ENCODE measurements at places on chromosomes 7 and 10.
A peak's percentile ranks its signal among the peaks of the same experiment; 100 is the strongest.

GRCh38 chr7:122622682-122623081 is 76.2 kb downstream of the RNF133 start:
- no peaks in the 10 kb centered on the region for H3K36me3 ChIP-seq
- no peak for DNase-seq
- H3K27ac ChIP-seq: no peak overlapping the region
- H3K4me3 ChIP-seq: no peak overlapping the region
- H3K4me1 ChIP-seq: no peaks in the 10 kb centered on the region
- H3K27me3 ChIP-seq: no peaks in the 10 kb centered on the region

DNA sequence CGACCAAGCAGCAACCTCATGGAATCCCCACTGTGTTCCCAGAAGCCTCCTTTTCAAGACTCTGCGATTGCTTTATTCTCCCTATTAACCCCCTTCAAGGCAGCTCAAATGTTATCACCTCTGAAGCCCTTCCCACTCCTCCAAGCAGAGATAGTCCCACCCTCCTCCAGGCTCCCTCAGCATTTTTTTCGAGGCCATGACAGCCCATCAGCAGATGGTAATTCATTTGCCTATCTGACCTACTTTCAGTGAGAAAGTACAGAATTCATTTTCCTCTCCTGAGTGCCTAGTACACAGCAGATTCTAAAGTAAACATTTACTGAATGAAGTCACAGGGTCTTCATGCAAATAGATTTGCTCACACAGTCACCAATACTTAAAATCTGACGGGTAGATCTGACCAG is 47.8 kb downstream of the HERPUD2 start:
- peaks cover 20% of the 10 kb centered on the region for H3K36me3 ChIP-seq
- H3K4me1 ChIP-seq: peaks cover 32% of the 10 kb centered on the region
- no peak overlapping the region for H3K27ac ChIP-seq
- no peak for DNase-seq

- no peaks in the 10 kb centered on the region for H3K36me3 ChIP-seq
- no peak for DNase-seq
- H3K4me1 ChIP-seq: no peaks in the 10 kb centered on the region
- no peaks in the 10 kb centered on the region for H3K27me3 ChIP-seq
- no peak overlapping the region for H3K27ac ChIP-seq
- no peak overlapping the region for H3K4me3 ChIP-seq
Measured at GRCh38 chr10:18500576-18500975, 150.8 kb downstream of the NSUN6 start.

GRCh38 chr10:109964318-109964717 is 41.0 kb upstream of the XPNPEP1 start:
- no peaks in the 10 kb centered on the region for H3K27me3 ChIP-seq
- H3K36me3 ChIP-seq: no peaks in the 10 kb centered on the region
- H3K4me1 ChIP-seq: no peaks in the 10 kb centered on the region
- no peak overlapping the region for H3K27ac ChIP-seq

DNA sequence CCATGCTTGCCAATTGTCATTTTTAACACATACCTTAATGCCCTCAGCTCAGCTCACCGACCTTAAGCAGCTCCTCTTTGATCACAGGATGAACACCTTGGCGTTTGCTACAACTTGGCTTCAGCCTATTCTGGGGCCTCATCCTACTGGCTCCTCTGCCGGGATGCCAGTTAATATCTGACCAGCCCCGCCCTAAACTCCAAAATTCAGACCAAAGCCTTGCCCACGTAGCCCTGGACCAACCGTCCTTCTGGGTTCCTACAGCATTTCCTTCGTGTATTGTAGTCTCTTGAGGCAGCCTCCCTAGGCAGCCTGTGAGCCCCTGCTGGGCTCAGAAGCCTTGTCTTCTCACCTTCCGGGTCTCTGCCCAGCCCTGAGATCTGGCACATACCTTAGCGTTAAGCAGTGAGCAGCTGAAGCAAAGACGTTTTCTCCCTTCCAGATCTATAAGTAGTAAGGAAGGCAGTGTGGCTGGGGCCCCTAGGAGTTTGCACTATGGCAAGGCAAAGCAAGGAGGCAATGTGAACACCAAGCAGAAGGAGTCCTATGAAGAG is 836 bp downstream of the ENO4 start:
- H3K4me3 ChIP-seq: peak overlapping the region; percentile 50
- no peak overlapping the region for H3K27ac ChIP-seq
- peaks cover 9% of the 10 kb centered on the region for H3K4me1 ChIP-seq

- no peak overlapping the region for H3K27ac ChIP-seq
- no peak overlapping the region for H3K4me3 ChIP-seq
- H3K27me3 ChIP-seq: no peaks in the 10 kb centered on the region
- no peak for DNase-seq
- H3K4me1 ChIP-seq: no peaks in the 10 kb centered on the region
- H3K36me3 ChIP-seq: no peaks in the 10 kb centered on the region
Measured at GRCh38 chr7:22718200-22718711, 8.7 kb upstream of the IL6 start.

GRCh38 chr10:97234400-97234799 is 48.6 kb upstream of the SLIT1 start:
- H3K27ac ChIP-seq: no peak overlapping the region
- H3K36me3 ChIP-seq: peaks cover 18% of the 10 kb centered on the region
- DNase-seq: no peak
- H3K4me3 ChIP-seq: no peak overlapping the region
